Calu3 (cell line): ENCODE measurements at places on chromosomes 6 and 20.

DNA sequence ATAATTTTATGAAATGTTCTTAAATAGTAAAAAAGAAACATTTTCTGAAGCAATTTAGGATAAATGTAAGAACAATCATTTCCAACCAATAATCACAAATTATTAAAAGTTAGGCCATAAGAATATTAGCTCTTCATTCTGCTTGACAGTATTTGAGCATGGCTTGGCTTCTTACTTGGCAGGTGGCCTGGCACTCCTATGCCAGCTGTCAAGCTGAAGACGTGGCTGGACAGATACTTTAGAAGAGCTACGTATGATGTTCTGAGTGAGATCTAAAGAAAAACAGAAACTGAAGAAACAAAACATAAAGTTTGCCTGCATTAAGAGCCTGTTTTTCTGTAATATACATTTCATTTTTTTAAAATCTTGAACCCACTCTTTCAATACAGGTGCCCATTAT, 438.9 kb downstream of the GRIK2 start:
- no peak for DNase-seq

GRCh38 chr6:44062771-44063560, 64.3 kb downstream of the MRPL14 start:
- DNase-seq = no peak

GRCh38 chr6:7589221-7589620, 777 bp upstream of the SNRNP48 start:
- DNase-seq = no peak

DNA sequence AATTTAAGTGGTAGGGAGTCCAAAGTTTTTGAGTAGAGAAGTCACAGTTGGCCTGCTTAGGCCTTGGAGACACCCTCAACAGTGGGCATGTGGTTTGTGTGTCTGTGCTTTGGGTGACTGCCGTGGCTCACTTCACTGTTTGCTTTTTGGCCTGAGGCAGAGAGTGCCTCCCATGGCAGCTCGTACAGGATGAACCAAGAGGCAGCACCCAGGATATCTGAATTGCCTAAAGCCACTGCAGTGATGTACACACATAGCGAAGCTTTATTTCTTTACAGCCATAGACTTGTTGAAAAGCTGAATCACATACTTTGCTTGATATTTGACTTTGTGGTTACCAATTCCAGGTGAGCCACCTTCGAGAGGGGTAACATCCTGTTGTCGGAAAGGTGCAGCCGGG, 21.6 kb downstream of the RREB1 start:
- no peak for DNase-seq

DNA sequence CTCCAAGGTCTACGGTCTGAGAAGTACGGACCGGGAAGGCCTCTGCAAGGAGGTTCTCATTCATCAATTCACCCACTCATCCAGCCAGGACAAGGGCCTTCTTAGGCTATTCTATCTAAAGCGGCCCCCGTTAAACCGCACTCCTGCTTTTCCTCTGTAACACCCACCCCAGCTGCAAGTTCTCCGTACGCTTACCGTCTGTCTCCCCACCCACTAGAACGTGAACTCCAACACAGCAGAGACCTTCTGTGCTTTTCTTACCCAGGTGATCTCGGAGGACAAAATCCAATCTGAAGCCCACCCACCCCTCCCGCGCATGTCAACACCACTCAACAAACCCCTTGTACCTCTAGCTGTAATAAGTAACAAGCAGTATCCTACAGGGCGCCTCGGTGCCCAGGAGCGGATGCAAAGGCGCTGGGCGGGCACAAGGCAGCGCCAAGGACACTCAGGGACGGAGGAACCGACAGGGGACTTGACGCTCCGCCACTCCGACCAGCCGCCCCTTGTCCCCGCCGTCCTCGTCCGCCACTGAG, 351 bp downstream of the AURKA start:
- DNase-seq = no peak

DNA sequence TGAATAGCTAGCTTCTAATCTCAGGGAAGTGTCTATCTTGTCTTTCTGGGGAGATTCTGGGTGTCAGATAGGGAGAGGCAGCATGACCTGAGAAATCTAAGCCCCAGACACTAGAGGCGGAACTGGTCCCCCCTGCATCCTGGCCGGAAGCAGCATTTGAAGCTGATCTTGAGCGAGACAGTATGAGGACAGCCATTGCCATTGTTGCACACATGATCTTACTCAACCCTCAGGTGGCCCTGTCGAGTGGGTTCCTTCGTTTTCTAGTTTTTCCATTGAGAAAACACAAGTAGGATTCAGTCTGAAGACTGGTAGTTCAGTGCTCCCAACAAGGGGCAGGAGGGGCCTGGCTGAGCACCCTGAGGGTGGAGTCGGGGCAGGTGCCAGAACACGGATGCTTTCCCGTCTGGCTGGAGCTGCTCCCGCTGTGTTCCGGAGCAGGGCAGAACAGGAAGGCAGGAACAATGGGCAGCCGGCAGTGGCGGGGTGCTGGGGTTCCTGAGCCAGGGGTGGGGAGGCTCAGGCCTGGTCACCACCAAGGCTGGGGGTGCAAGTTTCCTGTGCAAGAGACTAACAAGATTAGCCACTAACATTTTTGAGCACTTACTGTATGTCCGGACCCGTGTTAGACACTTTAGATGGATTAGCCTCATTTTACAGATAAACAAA, 7.9 kb upstream of the SDCBP2 start:
- no peak for DNase-seq
